Activated CD4-positive, alpha-beta T cell treated with anti-CD3 and anti-CD28 coated beads for 24 hours (primary cell): ENCODE measurements at places on chromosomes 6 and 20.

- no peak for DNase-seq
Observed at GRCh38 chr6:26033941-26034354, 53.3 kb upstream of the HFE start.

DNA sequence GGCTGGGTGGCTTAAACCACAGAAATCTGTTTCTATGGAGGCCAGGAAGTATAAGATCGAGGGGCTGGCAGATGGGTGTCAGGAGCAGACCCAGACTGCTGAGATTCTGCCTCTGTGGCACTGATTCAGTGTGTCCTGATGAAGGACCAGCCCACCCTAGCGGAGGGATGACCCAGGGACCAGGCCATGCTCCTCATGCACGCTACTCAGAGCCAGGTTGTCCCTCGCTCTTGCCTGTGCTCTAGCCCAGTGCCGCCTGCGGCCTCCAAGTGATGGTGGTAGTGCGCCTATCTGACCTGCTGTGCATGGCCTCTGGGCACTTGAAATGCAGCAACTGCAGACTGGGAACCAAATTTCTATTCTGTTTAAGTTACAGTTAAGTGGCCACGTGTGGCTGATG, 13.1 kb upstream of the APMAP start:
- DNase-seq, result no peak

DNA sequence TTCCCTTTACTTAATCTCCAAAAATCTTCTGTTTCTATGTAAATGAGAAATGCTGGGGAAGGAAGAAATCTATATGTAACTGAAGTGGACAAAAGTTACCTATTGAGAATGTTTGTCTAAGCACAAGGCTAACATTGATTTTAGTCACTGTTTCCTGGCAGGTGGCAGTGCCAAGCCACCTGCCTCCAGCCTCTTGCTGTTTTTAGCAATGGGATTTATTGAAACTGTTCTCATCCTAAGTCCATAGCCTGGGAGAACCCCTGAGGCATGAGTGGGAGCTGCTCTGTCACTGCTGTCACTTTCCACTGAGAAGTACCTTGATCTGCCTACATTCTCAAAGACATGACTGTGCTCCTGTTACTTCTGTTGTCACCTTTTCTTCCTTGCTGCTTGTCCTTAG, 14.7 kb downstream of the ENPP3 start:
- no peak for DNase-seq

GRCh38 chr6:13517116-13517515, 29.7 kb upstream of the GFOD1 start:
- no peak for DNase-seq

DNA sequence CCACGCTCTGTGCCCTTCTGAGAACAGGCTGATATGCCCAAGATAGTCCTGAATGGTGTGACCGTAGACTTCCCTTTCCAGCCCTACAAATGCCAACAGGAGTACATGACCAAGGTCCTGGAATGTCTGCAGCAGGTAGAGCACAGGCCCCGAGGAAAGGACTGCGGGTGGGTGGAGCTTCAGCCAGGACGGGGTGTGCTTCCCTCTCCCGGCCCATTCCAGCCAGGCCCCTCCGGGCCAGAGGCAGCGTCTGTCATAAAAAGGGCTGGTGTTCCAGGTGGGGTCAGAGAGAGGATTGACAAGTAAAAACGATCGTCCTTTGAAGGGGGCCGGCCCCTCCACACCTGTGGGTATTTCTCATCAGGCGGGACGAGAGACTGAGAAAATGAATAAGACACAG, 1.3 kb downstream of the RTEL1 start:
- no peak for DNase-seq

DNA sequence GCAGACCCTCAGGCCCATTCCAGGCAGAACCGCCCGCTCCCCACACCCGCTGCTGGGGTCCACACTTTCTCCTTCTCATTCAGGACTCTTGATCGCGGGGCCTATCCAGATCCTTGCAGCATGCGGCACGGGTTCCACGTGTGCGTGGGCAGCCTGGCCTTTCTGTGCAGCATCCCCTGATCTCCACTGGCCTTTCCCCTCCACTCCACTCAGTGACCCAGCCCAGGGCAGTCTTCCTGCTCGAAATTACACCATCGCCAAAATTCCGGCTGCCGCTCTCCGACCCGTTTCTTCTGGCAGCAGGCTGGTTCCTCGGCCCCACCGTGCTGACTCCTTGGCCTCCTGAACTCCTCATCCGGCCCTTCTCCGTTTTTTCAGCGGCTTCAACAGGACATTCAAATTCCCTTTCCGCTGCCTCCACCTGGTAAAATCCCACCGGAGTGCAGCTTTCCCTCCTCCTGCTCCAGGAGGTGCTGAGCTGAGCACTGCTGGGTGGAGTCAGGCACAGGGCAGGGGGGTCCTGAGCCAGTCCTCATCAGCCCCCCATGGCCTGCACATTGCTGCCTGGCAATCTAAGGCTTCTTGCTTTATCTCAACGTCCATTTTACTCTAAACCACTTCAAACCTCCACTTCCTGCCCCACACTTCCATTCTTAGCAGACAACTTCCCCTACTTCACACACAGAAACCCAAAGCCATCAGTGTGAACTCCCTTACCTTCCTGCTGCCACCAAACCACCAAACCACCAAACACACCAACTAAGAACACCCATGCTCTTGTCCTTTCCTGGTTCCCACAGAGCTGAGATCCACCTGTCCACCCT, 9.0 kb downstream of the SFT2D1 start:
- DNase-seq, result no peak

- no peak for DNase-seq
Observed at GRCh38 chr6:155313602-155314091, 637 bp downstream of the TFB1M start.

DNA sequence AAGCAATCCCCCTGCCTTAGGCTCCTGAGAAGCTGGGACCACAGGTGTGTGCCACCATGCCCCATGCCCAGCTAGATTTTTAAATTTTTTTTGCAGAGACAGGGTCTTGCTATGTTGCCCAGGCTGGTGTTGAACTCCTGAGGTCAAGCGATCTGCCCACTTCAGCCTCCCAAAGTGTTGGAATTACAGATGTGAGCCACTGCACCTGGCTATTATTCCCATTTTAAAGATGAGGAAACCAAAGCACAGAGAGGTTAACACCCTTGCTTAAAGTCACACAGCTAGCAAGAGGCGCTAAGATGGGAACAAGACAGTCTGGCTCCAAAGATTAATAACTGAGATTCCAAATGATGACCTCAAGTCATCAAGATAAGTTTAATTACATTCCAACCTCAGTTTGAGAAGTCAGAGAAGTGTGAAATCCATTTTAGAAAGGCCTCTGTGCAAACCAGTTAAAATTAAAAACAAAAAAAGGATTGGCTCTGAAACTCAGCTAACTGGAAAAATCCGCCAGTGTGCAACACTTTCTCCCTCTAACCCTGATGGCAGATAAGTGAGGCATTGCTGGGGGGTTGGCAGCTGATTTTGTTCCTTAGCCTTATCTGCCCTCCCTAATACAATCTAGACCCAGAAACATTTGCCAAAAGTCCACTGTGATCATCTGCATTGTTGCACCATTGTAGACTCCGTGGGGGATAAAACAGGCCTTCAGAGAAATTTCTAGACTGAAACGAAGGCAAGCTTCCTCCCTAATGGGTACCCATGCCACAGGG, 55.5 kb downstream of the CPNE5 start:
- DNase-seq, result no peak

DNA sequence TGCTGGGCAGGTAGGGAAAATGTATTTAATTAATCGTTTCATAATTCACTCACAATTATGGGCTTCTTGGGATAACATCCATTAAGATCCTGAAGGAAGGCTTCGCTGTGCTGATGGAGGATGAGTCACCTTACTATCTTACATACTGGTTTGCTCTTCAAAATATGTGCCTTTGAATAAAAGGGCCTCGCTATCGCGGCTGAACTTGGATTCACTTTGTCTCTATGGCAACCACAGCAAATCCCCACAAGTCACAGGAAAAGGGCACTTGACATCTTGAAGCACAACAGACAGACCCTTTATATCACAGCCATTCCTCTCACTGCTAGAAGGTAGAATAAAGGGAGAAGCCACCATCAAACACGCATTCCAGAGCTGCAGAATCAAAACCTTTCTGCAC, 141.3 kb upstream of the MYLIP start:
- no peak for DNase-seq

- DNase-seq, result no peak
Observed at GRCh38 chr6:71292001-71292400, 3.4 kb downstream of the OGFRL1 start.

- no peak for DNase-seq
Observed at GRCh38 chr6:25463441-25463840, 184.3 kb downstream of the CARMIL1 start.

- DNase-seq, result no peak
Observed at GRCh38 chr20:5586720-5587119, 163.5 kb upstream of the SHLD1 start.

DNA sequence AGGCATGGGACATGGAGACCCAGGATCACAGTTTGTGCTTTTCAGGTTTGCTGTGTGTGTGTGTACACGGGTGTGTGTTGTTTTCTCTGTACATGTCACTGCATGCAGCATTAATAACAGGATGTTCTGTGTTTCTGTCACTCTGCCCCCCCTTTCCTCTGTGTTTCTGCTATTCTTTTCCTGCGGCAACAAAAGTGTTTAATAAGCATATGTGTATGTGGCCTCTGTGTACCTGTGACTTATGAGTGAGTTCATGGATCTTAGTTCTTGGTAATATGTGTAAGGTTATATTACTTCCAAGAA, 9.8 kb downstream of the SYNGAP1 start:
- no peak for DNase-seq

DNA sequence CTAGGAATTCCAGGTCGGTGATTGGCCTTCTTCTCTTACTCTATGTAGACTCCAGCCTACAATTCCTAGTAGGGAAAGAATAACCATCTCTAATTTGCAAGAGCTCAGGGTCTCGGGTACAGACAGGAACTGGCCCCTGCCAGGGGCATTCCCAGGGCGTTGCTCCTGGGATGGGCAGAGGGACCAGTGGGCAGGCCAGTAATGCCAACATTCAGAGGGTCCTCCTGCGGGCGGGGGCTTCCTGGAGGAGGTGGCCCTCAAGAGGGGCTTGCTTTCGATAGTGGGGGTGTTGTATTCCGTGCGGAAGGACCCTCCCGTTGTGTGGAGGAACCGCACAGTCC, 129.8 kb upstream of the PRND start:
- DNase-seq, result no peak

GRCh38 chr6:4021854-4022695, 56.9 kb downstream of the FAM217A start:
- DNase-seq, result no peak

DNA sequence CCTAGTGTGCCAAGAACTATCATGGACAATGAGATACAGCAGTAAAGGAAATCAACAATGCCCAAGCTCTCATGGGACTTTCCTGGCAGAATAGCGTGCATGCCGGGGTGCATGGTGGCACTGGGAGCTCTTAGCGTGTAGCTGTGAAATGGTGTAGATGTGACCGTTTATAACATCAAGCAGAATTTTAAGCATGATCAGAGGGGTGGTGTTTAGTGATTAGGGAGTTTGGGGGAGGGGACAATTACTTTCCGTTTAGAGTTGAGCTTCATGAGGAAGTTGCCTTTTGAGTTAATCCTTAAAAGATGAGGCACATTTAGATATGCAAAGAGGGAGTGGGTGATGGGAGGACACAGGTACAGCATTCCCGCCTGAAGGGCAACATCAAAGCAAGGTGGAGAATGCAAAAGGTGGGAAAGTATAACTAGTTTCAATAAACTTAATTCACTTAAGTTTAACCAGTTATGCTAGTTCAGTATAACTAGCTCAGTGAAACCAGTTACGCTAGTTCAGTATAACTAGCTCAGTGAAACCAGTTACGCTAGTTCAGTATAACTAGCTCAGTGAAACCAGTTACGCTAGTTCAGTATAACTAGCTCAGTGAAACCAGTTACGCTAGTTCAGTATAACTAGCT, 661.6 kb downstream of the QKI start:
- DNase-seq, result no peak

DNA sequence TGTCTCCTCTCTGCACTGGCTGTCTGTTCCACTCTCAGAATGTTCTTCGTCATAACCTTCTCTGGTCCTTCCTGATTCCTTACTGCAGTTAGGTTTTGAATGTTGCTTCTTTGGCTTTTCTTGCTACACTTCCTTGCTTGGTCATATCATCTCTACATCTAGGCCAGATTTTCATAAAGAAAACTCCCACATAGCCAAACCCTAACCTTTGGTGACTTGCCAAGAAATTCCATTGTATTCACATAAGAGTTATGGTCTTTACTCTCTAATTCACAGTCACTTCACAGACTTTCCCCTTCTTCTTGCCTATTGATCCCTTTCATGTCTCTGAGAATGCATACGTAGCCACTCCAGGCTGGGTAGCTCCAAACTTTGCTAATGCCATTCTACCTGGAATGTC, 41.9 kb upstream of the SIM1 start:
- DNase-seq, result no peak

DNA sequence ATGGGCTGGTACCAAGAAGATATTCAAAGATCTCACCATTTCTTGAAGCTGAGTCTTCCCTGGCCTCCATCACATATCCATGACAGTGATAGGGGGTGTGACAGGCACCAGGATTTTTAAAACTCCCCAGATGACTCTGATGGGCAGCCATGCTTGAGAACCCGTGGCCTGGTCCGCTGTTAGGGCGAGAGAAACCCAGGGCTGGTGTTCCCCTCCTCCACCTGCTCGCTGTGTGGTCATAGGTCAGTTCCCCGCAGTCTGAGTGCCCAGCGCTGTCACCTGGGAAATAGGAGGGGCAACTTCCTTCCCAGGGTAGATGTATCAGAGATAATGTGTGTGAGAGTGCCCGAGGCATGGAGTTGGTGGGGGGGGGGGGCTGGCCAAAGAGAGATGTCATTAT, 50.9 kb downstream of the TMEM242 start:
- DNase-seq, result no peak

DNA sequence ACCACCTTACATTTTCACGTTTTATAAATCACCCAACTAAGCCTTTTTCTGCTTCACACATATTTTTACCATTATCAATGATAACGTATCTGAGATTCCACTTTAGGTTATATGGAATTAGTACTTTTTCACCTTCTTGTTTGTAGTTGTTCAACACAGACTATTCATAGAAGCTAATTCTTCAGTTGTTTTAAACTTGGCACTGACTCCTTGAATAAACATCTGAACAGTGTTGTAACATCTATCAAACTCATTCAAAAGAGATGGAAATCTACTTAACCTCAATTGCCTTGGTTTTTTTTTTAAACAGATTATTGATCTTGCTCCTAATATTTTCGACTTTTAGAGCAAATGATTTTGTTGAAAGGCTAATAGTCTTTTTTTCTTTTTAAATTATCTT, 34.2 kb downstream of the PTPRA start:
- DNase-seq, result no peak
